A172 (cell line): ENCODE measurements at places on chromosomes 6 and 20. TPM values are rescaled to one million over a fixed set of nuclear protein-coding genes. Genes with fewer than 3 reads are reported as not detected.

WFDC5 gene
- total RNA-seq: not detected in 2 replicates

MDN1 gene
- 7.1 and 15.3 TPM in 2 replicates for total RNA-seq

IYD gene
- total RNA-seq: 0.19 TPM in 1 of 2 replicates, not detected in the other

MAVS gene
- total RNA-seq: 18.6 and 23.9 TPM in 2 replicates

TREML2 gene
- not detected in 2 replicates for total RNA-seq

LPIN3 gene
- total RNA-seq: 3.4 TPM in 2 replicates

ARFGEF3 gene
- total RNA-seq: 3.1 and 3.5 TPM in 2 replicates

PAX1 gene
- total RNA-seq: not detected in 2 replicates

SCGN gene
- not detected in 2 replicates for total RNA-seq

PNPLA1 gene
- not detected in 2 replicates for total RNA-seq
